ENCODE measurements at places on chromosomes 1 and 21.
A peak's percentile ranks its signal among the peaks of the same experiment; 100 is the strongest.

- H3K4me3 ChIP-seq = no peak overlapping the region
- no peak for DNase-seq
- H3K36me3 ChIP-seq = no peaks in the 10 kb centered on the region
- H3K4me1 ChIP-seq = no peaks in the 10 kb centered on the region
Observed at GRCh38 chr1:166338105-166338504, 171.3 kb upstream of the FAM78B start.

DNA sequence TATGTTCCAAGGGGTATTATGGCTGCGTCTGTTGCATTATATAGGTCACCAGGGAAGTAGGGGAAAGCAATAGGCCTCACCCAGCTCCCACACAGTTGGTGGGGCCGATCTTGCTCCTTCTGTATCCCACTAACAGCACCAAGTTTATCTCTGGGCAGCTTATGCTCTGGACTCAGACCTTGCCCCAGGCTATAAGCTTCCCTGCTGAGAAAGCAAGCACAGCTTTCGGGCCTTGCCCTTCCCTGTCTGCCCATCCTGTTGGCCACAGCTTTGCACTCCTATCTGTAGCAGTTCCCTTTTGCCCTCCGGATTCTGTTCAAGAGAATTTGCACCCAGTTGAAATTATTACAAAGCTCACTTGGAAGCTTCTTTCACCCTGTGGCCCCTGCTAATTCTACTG, 12.9 kb downstream of the KCNE1 start:
- DNase-seq = no peak
- no peaks in the 10 kb centered on the region for H3K27me3 ChIP-seq
- no peak overlapping the region for H3K27ac ChIP-seq

DNA sequence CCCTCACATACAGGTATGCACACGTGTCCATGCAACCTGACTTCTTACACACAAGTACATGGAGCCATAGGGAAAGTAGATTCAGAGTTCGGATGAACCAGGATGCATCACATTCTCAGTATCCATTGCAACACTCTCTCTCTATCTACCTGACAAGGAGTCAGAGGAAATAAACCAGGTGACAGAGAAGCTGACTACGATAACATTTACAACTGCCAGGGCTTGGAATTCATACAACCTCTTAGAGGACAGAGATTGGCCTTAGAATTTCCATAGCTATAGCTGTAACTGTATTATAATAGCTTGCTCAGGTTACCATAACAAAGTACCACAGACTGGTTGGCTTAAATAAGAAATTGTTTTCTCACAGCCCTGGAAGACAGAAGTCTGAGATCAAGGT, 116.9 kb upstream of the PALMD start:
- peaks cover 3% of the 10 kb centered on the region for H3K4me1 ChIP-seq
- DNase-seq = no peak
- no peaks in the 10 kb centered on the region for H3K27me3 ChIP-seq
- H3K4me3 ChIP-seq = no peak overlapping the region

DNA sequence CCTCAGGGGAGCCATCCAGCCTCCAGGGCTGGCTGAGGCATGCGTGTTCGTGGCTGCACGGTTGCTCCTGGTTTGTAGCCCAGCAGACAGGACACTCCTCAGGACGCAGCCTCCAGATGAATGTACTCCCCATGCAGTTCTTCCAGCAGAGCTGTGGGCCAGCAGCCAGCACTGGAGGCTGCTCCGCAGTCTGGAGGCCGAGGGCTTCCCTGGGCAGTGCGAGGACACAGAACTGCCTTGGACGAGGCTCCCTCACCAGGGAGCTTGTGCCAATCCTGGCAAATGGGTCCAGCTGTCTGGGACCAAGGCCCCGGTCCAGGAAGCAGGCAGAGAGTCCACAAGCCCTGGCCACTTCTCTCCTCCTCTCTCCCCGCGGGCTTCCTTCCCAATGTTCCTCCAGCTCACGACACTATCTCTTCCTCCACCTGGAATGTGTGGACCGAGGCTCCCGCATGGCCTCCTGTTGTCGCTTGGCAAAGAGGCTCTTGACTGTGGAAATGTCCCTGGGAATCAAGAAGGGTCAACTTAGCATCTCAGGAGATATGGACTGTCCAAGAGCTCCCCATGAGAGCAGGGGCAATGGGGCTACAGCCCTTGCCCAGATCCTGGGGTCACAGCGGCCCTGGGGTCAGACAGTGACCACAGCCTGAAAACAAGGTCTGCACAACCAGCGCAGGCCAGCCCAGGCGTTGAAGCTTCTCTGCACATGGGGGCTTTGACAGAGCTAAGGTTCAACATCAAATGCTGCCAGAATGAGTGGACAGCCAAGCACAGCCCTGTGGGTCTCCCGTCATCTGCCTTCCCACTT, 5.3 kb downstream of the EDN2 start:
- DNase-seq = peak; percentile 87
- peaks cover 84% of the 10 kb centered on the region for H3K4me1 ChIP-seq
- no peak overlapping the region for H3K4me3 ChIP-seq

DNA sequence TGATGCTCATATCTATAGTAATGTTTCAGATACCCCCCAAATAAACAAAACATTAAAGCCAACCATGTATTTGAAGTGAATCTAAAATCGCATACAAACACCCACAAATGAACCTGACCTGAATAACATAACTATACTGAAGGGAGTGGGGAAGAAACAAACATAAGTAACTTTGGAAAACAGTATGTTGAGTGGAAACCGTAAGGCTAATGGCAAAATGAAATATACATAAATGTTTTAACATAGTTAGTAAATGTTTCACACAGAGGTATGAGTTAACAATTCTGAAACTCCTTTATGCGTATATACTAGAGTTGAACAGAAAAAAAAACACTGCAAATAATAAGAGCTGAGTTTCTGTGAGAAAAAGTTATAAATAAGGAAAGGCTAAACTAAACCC, 125.6 kb downstream of the ACBD6 start:
- no peaks in the 10 kb centered on the region for H3K27me3 ChIP-seq
- H3K4me3 ChIP-seq = no peak overlapping the region
- no peaks in the 10 kb centered on the region for H3K36me3 ChIP-seq

- peak; percentile 72 for DNase-seq
- no peak overlapping the region for H3K27ac ChIP-seq
- H3K27me3 ChIP-seq = peaks cover 14% of the 10 kb centered on the region
- no peaks in the 10 kb centered on the region for H3K36me3 ChIP-seq
- H3K4me3 ChIP-seq = no peak overlapping the region
Observed at GRCh38 chr1:201119206-201120197, 7.3 kb upstream of the CACNA1S start.

DNA sequence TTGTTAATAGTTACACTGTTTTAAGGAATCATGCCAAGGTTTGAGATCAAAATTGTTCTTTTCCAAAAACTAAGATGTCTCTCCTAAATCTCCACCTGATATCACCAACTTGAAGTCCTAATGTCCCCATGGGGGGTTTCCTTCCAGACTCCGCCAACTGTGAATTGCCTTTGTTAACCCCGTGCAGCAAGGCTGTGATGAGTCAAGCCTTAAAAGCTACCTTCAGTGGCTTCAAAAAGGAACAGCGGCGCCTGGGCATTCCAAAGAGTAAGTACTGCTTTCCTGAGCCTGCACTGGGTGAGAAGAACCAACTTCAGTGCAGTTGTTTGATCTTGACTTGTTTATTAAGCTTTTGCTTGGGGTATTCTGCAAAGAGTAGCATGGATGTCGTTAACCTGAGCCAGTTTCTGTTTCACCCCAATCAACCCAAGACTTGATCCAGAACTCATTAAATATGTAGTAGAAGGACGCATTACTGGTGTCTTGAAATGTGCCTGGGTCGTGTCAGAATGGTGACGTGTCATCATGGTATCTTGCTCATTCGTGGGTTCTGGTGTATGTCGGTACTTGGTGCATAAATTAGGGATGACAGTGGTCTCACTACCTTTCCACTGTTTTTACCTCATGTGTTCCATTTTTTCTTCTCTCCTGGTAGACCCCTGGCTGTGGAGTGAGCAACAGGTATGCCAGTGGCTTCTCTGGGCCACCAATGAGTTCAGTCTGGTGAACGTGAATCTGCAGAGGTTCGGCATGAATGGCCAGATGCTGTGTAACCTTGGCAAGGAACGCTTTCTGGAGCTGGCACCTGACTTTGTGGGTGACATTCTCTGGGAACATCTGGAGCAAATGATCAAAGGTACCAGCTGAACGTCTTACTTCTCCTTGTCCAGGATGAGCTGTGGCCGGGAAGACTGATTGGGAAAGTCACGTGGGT, 8.7 kb downstream of the ETS2 start:
- no peaks in the 10 kb centered on the region for H3K4me1 ChIP-seq
- no peak for DNase-seq
- peaks cover 58% of the 10 kb centered on the region for H3K36me3 ChIP-seq
- H3K27ac ChIP-seq = no peak overlapping the region

Data from muscle of leg (tissue), 16 donors.